ENCODE measurements at places on chromosomes 7 and 10.
A peak's percentile ranks its signal among the peaks of the same experiment; 100 is the strongest.

- DNase-seq = no peak
Observed at GRCh38 chr10:118534136-118534535, 61.3 kb downstream of the PRLHR start.

DNA sequence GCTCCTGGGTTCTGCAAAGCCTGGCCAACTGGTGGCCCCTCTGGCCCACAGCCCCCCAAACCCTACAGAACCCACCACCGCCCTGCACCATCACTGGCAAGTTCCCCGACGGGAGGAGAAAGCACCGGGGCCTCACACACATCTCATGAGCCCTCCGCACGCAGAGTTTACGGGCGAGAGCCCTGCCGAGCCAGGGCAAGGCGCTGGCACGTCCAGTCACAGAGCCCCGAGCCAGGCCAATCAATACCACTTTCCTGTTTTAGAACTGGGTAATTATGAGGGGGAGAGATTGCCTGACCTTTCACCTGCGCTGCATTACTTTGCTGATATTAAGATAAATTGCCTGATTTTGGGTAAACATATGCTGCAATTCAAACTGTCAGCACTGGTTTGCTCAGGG is 113.3 kb downstream of the EBF3 start:
- no peak for DNase-seq

GRCh38 chr7:96837593-96837992 is 127.9 kb upstream of the SEM1 start:
- DNase-seq = no peak

DNA sequence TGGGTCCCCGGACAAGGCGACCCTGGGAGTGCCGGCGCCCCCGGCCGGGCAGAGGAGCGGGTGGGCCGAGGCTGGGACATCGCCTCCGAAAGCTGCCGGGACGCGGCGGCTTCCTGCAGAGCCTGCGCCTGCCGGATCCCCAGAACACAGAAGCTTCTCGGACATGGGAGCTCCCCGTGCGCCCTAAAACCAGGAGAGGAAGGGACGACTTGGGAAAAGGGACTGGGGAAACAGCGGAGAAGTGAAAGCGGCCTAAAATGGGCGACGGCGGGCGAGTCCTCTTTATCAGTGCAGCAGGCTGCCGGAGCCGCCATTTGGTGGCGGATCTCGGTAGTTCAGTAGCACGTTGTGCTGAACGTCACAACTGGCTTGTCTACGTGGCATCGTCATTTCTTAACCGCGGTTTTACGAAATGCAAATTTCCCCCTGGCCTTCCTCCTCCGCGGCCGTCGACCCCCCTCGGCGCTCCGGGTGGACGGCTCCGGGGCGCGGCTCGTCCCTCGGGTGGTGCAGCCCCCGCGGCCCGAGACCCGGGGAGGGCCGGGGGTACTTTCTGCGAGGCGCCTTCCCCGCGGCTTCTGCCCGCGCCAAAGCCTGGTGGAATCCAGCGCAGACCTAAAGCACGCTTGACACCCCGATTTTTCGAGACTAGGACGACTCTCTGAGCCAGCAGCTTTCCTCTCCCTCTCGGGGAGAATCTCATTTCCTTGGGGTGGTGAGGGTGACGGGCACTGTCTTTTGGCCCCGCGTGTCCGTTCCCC is 9.9 kb upstream of the SPAG6 start:
- DNase-seq = peak; percentile 44

GRCh38 chr10:27995311-27995710 is 3.6 kb downstream of the ODAD2 start:
- DNase-seq = no peak
